ENCODE measurements at places on chromosomes 11 and 22. TPM values are rescaled to one million over a fixed set of nuclear protein-coding genes. Genes with fewer than 3 reads are reported as not detected.
A peak's percentile ranks its signal among the peaks of the same experiment; 100 is the strongest.

GRCh38 chr11:122737951-122738693 is 82.6 kb downstream of the UBASH3B start:
- no peak for DNase-seq

DNA sequence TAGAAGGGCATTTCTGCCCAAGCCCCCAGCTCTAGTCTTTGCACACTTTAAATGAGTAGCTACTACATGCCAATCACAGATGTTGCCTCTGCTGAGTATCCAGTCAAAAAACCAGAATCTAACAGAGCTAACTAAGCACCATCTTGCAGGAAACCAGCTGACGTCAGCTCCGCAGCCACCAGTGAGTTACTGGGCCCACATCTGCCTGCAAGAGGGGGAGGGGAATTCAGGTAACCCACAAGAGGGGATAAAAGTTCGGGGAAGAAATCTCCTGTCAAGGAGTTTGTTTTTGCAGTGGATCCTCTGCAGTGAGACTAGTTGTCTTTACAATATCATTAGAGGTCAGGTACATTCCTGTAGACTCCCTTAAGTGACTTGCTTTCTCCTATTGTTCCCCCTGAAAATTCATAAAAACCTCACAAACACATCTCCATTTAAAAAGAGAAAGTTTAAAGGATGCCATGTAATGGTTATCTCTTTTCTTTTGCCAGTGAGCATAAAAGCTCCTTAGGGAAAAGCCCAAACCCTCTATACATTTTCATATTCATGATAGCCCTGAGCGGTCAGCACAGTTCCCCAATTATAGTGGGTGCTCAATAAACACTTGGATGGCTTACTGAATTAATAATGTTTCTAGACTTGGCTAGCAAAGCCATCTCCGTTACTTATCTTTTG is 9.3 kb downstream of the CD44 start:
- peak; percentile 63 for DNase-seq

Gene INS
- not detected for total RNA-seq

DNA sequence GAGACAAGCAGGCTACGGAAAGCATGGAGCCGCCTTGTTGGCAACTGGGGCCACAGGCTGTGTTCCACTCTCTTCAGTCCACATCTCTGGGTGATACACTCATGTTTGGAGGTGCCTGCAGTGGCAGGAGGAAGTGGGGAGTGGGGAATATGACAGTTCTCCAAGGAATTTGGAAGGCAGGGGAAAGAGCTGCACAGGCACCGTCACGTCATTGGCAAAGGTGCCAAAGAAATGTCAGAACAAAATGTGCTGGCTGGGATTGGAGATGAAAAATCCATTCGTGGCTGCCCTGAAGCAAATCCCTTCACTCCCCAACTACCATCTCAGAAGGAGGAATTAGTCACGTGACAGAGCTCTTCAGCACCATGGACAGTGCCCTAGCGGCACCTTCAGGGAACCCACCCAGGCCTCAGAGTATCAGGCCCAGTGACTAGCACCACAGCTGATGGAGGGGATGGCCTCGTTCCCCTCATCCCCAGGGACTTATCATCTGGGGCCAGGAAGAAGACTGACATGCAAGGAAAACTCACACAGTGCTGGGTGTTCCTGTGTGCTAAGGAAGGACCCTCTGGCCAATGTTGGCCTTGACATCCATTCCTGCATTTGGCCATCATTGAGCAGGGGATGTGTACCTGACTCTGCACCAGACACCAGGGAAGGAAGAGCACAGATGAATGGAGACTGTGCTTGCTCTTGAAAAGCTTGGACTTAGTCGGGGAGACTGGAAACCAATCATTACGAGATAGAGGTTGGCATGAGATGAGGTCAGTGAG is 48.5 kb upstream of the PRDM11 start:
- peak; percentile 32 for DNase-seq

GRCh38 chr11:58774164-58774593 is 42.4 kb upstream of the GLYAT start:
- DNase-seq = no peak

- DNase-seq = no peak
Measured at GRCh38 chr22:49502126-49502826, 325.4 kb downstream of the BRD1 start.

Gene UPK3A
- total RNA-seq = not detected

DNA sequence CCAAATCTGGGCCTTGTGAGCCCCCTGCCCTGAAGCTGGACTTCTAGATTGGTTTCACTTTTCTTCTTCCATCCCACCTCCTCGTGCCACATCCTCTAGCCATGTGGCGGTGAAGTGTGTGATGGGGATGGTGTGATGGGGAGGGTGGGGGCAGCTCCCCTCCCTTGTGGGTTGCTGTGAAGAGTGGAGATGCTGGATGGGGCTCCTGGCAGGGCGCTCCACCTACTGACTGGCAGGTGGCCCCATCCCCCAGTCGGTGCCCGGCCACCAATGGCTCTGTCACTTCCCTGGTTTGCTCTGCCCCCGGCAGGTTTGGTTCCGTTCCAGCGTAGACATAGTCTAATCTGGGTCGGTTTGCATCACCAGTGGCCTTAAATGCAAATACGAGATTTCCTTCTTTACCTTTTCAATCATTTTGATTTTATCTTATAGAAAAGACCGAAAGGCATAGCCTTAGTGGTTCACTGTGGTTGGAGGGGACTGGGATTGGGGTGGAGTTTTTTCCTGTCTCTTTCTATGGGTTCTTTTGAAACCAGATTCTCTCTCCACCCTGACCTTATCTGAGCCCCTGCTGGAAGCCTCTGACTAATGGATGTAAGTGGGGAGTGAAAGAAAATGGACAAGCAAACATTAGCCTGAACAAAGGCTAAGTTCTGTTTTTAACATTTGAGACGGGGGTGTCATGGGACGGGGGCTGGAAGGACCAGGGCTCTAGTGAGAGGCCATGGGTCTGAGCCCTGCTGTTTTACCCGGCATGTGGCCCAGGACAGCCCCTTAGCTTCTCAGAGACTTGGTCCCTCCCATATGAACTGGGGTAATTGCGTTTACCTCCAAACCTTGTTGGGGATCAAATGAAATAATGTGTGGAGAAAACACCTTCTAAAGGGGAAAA is 149.3 kb downstream of the CACNA1I start:
- DNase-seq = no peak

Gene NXPE4
- not detected for total RNA-seq
